ENCODE measurements at places on chromosomes 16 and 17.
A peak's percentile ranks its signal among the peaks of the same experiment; 100 is the strongest.

GRCh38 chr17:73960469-73960868 is 243.0 kb upstream of the RPL38 start:
- DNase-seq, result no peak

- DNase-seq, result no peak
Measured at GRCh38 chr16:63188086-63188771, 1152.0 kb upstream of the CDH8 start.

GRCh38 chr17:43341715-43342588 is 56.8 kb upstream of the ARL4D start:
- DNase-seq, result peak; percentile 63

DNA sequence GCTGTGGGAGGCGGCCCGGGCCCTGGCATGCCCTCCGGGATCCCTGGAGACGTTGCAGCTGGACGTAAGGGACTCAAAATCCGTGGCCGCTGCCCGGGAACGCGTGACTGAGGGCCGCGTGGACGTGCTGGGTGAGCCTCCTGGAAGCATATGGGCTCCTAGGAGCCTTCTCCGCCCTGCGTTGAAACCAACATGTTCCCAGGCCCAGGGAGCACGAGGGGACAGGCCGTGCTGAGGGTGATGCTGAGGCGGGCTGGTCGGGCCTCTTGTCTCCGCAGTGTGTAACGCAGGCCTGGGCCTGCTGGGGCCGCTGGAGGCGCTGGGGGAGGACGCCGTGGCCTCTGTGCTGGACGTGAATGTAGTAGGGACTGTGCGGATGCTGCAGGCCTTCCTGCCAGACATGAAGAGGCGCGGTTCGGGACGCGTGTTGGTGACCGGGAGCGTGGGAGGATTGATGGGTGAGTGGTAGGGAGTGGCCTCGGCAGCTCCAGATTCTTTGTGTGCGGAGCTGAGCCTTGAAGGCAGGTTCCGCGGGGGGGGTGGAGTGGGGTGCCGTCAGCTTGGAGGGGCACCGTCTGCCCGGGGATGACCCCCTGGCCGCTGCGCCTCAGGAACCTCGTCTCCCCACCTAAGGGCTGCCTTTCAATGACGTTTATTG is 567 bp downstream of the HSD17B1 start:
- no peak for DNase-seq

- DNase-seq, result no peak
Measured at GRCh38 chr16:26959416-26960009, 107.2 kb upstream of the C16orf82 start.

GRCh38 chr17:39745335-39746144 is 7.8 kb downstream of the GRB7 start:
- DNase-seq, result no peak

DNA sequence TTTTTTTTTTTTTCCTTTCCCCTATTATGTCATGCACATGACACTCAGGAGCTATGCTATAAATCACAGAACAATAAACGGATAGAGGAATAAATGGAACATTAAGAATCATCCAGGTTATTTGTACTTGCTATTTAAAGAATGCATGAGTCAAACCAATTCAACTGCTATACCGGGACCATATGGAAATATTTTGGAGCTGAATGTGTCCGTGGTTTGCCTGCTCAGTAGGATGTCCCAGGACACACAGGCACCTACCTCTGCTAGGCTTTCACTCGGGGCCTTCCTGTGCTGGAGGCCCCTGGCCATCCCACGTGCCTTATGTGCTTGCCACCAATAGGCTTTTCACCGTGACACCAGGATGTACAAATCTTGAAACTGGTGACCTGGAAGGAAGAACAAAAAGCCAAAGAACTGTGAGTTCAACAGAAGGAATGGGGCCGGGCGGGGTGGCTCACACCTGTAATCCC is 15.3 kb upstream of the SEC14L1 start:
- no peak for DNase-seq

DNA sequence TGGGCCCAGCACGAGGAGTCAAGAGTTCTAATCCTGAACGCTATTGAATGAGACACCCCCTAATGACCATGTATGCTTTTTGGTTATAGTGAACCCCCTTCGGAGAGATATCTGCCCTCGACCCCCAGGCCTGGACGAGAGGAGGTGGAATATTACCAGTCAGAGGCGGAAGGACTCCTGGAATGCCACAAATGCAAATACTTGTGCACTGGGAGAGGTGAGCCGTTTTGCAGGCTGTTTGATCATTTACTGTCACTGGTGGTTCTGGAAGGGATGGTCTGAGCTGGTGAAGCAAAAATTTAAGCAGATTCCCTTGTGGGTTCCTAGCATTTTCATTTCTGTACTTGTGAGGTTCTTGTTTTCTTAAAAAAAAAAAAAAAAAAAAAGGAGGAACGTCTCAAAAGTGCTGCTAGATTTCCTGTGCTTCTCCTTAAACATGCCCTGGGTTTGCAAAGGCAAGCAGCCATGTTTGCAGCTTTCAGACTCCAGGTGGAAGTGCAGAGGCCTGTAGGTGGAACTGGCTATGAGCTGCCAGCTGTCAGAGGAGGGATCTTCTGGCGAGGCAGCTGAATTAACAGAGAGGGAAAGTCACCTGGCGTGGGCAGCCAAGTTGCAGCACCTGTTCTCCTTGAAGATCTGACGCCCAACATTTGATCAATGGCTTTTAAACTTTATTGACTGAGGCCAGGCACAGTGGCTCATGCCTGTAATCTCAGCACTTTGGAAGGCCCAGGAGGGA is 3.5 kb downstream of the MARVELD3 start:
- DNase-seq, result no peak

DNA sequence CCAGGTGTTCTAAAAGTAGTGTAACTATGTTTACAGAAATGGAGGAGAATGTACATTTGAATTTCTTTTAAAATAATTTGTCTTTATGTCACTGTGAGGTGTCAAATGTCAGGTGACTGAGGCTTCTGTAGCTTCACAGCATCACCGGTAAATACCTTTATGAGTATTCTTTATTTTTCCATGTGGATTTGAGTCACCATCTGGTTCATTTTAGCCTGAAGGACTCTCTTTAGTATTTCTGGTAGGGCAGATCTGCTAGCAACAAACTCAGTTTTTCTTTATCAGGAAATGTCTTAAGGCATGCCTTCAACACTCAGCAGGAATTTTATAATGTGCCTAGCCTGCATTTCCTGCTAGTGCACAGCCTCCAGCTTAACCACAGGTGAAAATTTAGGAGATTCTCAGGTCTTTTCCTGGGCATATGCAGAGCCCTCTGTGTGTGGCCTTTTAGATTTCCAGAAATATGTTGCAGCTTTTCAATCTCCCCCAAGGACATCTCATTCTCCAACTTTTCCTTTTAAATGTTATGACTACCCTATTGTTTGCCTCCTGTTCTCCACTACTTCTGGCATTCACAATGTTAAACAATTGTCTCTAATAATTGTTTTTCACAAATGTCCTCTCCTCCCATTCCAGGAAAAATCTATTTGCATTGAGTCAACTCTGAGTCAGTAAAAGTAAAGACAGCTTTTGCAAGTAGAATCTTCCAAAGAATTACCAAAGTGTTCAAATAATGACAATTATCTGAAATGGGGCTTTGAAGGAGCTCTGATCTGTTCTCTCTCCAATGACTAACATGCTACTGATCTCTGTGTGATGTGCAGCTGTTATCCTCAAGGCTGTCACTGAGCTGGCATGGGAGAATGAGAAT is 239.4 kb upstream of the CPHXL start:
- DNase-seq, result no peak

- DNase-seq, result no peak
Measured at GRCh38 chr17:13016881-13017654, 759 bp downstream of the ELAC2 start.

DNA sequence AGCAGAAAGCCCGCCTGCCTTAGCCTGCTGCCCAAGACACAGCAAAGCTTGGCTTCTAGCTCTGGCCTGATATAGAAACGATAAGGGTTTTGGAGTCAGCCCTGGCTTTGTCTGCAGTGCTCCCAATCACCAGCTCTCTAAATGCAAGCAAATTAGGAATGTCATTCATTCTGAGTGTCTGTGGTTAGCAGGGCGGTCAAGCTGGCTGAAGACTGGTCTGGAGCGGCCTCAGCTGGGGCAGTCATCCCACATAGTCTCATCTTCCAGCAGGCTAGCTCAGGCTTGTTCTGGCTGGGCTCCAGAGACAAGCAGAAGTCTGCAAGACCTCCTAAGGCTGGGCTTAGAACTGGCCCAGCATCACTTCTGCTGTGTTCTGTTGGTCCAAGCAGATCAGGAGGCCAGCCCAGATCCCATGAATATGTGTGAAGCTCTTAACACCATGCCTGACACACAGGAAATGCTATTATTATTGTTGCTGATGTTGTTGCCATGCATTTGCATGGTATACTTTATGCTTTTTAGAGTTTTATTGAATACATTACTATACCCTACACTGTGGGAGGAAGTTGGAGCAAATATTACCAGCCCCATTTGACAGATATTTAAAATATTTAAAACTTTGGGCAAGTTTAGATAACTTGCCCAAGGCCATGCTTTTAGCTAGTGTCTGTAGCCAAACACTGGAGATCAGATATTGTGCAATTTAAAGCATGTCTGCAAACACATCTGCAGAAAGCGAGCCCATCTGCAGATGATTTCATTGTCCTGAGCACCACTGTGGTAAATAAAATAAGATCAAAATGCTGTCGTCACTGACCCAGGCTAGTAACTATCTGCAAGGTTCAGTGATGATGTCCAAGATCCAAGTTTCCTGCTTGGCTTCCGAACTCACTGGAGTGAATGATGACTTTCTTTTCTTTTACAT is 24.8 kb downstream of the TMC7 start:
- DNase-seq, result no peak

- DNase-seq, result peak; percentile 86
Measured at GRCh38 chr17:39239640-39240314, 14.0 kb upstream of the STAC2 start.

GRCh38 chr17:78868391-78868790 is 27.8 kb upstream of the USP36 start:
- no peak for DNase-seq

- DNase-seq, result peak; percentile 62
Measured at GRCh38 chr16:81451753-81452680, 7.4 kb downstream of the CMIP start.

GRCh38 chr16:57609541-57610401 is 18.7 kb upstream of the ADGRG1 start:
- peak; percentile 92 for DNase-seq

DNA sequence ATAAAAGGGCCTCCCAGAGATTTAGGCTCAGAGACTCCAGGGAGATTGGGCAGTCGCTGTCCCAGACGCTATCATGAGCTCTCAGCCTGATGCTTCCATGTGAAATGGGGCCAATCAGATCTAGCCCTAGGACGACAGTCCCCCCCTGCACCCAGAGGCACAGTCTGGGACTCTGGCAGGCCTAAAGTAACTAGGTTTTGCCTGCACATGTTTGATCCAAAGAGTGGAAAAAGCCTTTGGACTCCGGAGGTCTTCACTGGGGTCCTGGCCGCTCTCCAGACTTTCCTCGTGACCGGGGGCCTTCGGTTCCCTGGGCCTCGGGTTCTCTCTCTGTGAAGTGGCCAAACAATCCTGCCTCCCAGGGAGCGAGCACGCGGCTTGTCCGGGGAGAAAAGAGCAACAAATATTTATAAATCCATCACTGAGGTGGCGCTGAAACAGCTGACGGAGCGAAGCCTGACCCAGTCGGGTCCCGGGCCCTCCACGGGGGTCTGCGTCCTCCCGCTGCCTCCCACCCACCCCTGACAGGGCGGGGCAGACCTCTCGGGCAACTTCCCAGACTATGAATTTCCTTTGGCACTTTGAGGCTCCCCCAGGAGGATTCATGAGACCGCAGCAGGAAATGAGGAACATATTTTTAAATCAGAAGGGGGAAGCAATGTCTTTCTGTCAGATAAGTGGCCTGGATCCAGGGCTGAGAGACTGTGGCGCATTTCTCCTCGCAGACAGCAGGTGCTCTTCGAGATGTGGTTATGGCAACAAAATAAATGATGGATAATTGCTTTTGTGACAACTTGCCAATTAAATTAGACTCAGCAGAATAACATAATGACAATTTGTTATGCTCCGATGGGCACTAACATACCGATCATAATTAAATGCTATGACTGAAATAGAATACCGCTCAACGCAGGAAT is 38.9 kb downstream of the MRPS23 start:
- no peak for DNase-seq

GRCh38 chr17:32278815-32279214 is 13.2 kb downstream of the RHBDL3 start:
- DNase-seq, result no peak

GRCh38 chr17:50332196-50332595 is 13.7 kb upstream of the XYLT2 start:
- no peak for DNase-seq

- no peak for DNase-seq
Measured at GRCh38 chr17:14298221-14298946, 2.5 kb upstream of the HS3ST3B1 start.

- DNase-seq, result no peak
Measured at GRCh38 chr16:52834736-52835465, 217.8 kb downstream of the CHD9NB start.

GRCh38 chr17:74431568-74432423 is at the start of gene GPRC5C:
Gene GPRC5C (plus strand): TSS chr17:74432088. CDS start chr17:74439777, 7,689 bp downstream.
- peak; percentile 71 for DNase-seq

DNA sequence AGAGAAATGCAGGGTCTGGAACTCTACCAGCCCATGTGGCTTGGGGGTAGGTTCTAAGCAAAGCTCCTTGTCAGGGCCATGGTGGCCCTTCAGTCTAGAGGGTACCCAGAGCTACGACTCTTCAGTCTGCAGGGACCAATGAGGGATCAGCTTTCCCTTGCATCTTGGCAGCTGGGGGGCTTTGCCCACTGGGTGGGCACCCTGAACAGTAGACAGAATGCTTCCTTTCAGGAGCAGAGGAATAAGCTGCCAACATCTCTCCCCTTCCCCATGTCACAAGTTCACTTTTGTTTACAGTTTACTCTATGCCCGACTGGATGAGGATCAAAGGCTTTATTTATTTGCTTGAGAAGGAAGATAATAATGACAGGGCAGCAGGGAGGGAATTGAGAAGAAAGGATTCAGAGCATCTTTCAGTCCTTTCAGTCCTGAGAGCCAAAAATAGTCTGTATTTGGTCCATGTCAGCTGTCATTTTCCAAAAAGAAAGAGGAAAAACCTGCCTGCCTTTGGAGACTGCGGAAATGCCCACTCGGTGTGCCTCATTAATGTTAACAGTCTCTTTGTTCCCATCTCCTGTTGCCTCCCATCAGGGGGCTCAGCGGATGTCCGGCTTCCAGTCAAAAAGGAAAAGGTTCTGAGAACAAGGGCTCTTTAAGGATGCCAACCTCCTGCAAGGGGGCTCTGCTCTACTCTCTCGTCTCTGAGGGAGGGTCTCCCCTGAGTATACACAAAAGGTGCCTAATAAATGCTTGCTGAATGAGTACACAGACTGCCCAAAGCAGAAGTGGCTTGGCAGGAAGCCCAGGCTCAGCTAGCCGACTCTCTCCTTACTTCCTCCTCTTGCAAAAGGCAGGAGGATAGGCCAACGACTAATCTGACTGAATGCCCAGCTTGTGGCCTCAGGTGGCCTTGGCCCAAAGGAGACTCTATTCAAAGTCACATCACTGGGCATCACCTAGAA is 17.1 kb downstream of the TRAF4 start:
- no peak for DNase-seq
